ENCODE measurements at places on chromosomes 3 and 15.

DNA sequence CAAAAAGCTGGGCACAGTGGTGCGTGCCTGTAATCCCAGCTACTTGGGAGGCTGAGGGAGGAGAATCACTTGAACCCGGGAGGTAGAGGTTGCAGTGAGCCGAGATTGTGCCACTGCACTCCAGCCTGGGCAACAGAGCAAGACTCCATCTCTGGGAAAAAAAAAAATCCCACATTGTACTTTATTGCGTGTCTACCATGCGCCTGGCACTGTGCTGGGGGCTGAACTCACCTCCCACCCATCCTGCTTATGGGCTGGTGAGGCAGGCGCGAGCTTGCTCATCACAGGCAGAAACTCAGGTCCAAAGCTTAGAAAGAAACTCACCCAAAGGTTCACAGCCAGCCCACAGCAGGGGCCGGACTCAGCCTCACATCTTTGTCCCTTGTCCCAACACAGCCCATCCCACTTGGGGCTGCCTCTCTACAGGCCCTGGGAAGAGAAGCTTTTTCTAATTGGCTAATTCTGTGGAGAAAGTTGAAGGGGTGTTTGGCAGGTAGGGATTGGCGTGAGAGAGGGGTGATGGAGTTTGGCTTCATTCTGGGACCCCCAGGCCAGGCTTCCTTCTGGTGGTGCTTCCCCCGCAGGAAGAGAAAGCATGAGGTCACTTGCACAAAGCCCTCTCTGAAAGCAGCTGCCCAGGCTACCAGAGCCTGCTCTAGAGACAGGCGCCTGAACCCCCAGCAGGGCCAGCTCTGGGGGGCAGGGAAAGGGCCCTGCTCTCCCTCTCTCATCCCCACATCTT, 122.6 kb upstream of the SMAD3 start:
- DNase-seq, result no peak

- DNase-seq, result no peak
Observed at GRCh38 chr3:24119321-24119751, 174.2 kb downstream of the NR1D2 start.

- no peak for DNase-seq
Observed at GRCh38 chr15:85178308-85178707, 196.7 kb downstream of the PDE8A start.

DNA sequence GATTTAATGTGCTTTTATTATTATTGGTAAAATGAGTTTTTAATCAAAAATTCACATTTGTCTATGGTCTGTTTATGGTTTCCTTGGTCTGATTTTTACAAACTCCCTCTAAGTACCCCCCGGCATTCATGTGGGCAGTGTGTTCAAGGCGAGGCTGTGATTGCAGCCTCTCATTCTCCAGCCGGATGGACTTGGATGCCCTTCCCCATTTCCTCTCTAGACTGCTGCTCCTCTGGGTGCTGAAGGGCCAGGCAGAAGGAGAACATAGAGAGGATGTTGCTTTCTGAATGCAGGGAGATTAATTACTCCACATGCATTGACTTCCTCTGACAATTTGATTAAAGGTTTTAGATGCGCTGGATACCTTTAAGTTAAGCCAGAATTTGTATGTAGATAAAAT, 3.9 kb upstream of the TMC3 start:
- DNase-seq, result no peak
